ENCODE measurements at places on chromosomes 13 and 19.

DNA sequence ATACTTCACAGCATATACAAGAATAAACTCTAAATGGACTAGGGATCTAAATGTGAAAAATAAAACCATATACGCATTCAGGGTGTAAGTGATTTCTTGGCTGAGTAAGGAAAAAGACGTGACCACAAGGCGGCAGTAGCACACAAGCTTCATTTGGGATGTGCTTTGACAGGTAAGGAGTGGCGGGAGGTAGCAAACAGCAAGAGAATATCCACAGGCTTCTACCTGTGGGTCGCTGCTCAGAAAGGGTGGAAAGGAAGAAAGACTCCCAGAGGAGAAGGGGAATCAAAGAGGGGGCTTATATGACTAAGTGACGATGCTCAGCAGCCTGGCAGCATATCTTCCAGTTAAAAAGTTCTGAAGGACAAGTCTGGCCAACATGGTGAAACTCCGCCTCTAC is 2.5 kb upstream of the ZNF121 start:
- DNase-seq: peak; percentile 70

DNA sequence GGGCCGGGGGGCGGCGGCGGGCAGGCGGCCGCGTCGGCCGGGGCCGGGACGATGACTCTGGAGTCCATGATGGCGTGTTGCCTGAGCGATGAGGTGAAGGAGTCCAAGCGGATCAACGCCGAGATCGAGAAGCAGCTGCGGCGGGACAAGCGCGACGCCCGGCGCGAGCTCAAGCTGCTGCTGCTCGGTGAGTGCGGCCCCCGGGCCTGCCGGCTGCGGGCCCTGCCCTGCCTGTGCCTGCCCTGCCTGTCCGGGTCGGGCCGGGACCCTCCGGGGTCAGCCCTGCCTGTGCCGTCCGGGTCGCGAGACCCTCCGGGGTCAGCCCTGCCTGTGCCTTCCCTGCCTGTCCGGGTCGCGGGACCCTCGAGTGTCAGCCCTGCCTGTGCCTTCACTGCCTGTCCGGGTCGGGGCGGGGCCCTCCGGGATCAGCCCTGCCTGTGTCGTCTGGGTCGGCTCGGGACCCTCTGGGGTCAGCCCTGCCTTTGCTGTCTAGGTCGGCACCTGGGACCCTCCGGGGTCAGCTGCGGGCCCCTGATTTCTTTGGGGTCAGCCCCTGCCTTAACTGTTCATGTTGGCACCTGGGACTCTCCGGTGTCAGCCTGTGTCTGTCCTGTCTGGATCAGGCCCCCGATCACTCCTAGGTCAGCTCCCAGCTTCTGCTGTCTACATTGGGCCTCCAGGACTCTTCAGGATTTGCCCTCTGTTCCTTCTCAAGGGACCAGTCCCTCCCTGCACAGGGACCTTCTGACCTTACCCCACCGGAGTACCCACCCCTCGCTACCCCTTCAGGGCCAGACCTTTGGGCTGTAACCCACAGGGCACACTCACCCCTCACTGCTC is 659 bp downstream of the GNA11 start:
- no peak for DNase-seq

DNA sequence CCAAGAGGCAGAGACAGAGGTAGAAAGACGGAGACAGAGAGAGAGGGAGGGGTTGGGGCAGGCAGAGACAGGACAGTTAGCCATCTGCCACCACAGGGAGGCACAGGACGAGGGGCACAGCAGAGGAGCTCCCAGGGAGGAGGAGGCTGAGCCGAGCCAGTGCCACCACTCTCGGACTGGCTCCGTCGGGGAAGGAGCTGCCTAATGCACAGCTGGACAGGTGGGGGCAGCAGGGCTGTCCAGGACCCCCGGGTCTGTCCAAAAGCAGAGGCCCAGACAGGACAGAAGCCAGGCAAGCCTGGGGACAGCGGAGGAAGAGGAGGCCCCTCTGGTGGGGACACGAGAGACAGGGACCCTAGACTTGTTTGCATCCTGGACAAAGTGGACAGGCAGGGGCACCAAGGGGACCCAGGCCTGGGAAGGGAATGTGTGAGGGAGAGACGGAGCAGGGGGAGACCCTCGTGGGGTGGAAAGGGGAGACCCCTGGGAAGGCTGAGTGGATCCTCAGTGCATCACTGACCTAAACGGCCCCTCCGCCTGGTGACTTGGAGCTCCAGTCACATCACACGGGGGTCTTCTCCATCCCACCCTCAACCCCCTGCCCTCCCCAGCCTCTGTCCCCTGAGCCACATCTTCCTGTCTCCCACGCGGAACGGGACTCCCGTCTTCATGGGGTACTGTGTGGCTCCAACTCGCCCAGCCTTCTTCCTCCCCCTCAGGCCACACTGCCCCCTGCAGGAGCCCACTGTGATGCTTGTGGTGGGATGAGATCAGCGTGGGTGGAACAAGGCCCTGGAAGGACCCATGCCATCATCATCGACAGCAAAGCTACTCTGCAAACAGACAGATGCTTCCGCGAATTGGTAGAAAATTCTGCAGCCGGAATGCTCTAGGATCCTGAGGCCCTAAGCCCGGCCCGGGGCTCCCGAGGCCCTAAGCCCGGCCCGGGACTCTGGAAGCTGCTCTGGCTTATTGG is 915 bp downstream of the F10 start:
- no peak for DNase-seq

DNA sequence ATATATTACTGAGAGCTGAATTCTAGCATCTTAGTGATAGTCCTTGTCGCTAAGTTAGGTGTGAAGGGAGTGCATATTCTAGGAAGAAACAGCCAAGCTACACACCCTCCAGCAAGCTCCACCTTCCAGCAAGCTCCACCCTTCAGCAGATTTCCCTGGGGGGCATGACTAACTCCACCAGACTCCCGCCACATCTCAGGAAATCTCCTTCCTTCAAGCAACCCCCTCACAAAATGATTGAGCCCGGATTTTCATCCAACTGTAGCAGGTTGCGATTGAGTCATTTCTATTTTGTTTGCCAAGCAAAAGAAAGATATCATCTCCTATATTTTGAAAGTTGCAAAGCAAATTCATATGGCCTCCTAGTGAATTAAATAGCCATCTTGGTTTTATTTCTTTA is 162.1 kb upstream of the TMTC4 start:
- DNase-seq: no peak

- no peak for DNase-seq
These were observed 153.4 kb upstream of the TSHZ3 start for GRCh38 chr19:31502536-31503170.
